NCI-H1694 treated with DMSO at 0.1 percent for 48 hours (cell line): ENCODE measurements at places on chromosomes 6 and 20.

- no peak for DNase-seq
Observed at GRCh38 chr20:10522328-10522727, 87.2 kb downstream of the SLX4IP start.

GRCh38 chr6:134607411-134607810 lies 289.5 kb upstream of the SGK1 start:
- no peak for DNase-seq

DNA sequence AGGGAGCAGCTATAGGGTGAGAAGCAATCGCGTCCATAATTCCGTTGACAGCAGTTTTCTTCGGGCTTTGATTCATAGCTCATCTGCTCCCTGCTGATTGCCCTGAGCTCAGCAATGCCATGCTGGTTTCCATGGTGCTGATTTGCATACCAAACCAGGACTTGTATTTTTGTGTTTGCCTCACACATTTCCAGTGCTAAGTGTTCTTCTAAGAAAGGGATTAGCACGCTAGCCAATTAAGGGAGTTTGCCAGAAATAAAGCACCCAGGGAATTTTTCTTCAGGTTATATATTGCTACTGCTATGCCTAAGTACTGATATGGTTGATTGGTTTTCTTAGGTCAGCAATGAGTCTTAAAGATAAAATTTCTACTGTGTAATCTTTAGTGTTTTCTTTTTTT lies 177.6 kb downstream of the PLCB1 start:
- no peak for DNase-seq

- no peak for DNase-seq
Observed at GRCh38 chr6:159535656-159536350, 157.2 kb downstream of the SOD2 start.

DNA sequence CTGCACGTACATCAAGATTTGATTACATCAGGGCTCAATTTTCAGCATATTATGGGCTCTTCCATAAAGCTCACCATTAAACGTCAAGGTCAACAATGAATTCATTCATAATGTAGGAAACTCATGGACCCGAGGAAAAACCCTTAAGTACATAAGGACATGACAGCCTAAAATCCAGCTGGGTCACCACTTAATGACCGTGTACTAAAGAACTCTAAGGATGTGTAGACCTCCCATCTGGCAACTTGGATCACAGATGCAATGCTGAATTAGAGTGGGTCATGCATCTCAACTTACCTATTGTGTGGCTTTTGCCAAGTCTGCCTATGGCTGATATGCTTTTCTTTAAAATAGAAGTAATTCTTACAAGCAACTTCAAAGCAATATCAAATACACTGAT lies 26.7 kb upstream of the DEFB112 start:
- DNase-seq, result no peak

GRCh38 chr6:43789447-43789846 lies 19.4 kb downstream of the VEGFA start:
- DNase-seq, result no peak

DNA sequence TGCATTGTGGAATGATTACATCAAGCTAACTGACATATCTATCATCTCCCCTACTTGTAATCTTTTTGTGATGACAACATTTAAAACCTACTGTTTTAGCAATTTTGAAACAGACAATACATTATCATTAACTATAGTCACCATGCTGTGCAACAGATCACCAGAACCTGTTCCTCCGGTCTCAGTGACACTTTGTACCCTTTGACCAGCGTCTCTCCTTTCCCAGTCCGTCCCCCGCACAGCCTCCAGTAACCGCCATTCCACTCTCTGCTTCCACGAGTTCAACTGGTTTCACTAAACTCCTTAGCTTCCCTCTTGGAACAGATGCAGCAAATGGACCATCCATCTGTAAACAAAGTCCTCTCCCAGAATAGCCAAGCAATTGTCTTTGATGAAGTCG lies 21.8 kb downstream of the LRP11 start:
- no peak for DNase-seq

GRCh38 chr6:154830771-154831170 lies 97.6 kb downstream of the SCAF8 start:
- DNase-seq, result peak; percentile 9

- no peak for DNase-seq
Observed at GRCh38 chr6:3293271-3294155, 34.8 kb downstream of the PSMG4 start.

DNA sequence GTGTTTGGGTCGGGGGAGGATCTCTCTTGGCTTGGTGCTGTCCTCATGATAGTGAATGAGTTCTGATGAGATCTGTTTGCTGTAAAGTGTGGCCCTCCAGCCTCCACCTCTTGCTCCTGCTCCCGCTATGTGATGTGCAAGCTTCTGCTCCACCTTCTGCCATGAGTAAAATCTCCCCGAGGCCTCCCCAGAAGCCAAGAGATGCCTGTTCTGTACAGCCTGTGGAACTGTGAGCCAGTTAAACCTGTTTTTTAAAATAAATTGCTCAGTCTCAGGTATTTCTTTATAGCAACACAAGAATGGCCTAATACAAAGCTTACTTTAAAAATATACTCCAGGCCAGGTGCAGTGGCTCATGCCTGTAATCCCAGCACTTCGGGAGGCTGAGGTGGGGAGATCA lies 11.3 kb upstream of the CCNC start:
- no peak for DNase-seq

DNA sequence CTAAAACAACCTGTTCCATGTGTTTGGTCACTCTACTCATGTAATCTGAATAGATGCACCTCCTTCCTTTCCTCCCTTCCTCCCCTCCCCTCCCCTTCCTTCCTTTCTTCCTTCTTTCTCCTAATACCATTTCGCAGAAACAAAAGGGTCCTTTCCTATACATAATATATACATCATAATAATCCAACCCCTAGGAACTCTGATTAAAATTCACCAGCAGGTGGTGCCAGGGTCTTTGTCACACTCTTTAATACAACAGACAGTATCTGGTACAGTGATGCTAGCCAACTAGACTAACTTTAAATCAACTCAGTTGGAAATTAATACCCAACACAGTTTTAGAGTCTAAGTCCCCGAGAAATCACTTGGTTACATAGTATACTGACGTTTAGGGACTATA lies 181.2 kb upstream of the SHLD1 start:
- peak; percentile 73 for DNase-seq

GRCh38 chr6:51266604-51267003 lies 447.9 kb downstream of the TFAP2B start:
- DNase-seq, result no peak

DNA sequence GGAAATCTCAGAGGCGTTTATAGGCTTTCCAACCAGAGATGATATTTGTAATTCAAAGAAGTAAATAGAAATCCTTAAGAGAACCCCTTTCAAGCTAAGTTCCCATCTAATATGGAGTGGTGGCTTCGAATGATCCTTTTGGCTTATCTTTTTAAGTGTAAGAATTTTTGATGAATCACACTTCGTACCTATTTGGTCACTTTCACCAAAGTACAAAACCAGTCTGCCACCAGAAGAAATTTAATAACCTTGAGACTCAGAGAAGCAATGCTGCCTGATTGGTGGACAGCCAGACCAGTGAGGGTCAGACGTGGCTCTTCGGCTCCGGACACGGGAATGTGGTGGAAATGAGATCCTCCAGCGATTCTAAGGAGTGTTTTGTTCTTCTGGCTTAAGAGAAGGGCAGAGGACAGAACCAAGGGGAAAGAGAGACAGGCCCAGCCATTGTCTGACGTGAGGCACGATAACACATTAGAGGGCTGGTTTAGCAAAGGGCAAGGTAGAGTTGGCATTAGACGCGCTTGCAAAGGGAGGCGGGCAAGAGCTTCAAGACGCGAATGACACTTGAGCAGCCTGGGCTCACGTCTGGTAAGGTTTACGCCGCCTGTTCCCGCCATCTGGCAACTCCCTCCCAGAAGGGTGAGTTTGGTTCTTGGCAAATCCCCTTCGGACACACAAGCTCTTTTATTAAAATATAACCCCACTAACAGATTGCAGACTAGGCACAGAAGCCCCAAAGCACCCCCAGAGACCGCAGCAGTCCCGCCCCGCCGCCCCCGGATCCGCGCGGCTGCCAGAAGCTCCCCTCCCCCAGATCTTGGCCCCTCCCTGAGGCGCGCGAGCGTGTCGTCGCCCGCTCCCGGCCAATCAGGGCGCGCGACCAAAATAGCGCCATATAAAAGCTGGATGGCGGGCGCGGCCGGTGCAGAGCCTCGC lies 50.0 kb upstream of the EZR start:
- DNase-seq, result peak; percentile 81

GRCh38 chr6:119209452-119210205 lies 131.2 kb upstream of the FAM184A start:
- DNase-seq, result no peak

DNA sequence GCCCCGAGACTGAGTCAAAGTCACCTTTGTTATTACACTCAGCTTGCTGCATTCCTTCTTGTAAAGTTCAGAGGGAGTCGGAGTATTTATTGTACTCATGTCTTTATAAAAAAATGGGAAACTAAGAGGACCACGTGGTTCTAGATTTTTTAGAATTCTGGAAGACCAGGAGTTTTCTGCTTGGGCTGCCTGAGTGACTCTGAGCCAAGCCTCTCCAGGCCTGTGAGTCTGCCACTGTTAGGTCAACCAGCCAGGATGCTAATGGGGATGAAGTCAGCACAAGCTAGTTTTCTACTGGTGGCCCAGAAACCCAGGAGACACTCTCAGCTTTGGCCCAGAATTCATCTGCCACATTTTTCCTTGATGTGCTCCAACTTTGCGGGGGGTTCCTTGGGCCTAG lies 453.5 kb upstream of the SULF2 start:
- no peak for DNase-seq

- no peak for DNase-seq
Observed at GRCh38 chr20:63587776-63588591, 13.9 kb upstream of the HELZ2 start.

GRCh38 chr6:37695273-37695672 lies 2.4 kb downstream of the MDGA1 start:
- no peak for DNase-seq

DNA sequence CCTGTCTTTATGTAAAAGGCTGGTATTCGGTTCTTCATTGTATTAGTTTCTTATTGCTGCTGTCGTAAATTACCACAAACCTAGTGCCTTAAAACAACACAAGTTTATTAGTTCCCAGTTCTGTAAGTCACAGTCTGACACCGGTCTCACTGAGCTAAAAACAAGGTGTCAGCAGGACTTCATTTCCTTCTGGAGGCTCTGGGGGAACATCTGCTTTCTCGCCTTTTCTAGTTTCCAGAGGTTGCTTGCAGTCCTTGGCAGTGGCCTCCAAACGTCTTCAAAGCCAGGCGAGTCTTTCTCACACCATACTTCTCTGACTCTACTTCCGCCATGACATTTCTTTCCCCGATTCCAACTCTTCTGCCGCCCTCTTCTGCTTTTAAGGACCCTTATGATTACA lies 43.0 kb upstream of the ZFAND3 start:
- no peak for DNase-seq

DNA sequence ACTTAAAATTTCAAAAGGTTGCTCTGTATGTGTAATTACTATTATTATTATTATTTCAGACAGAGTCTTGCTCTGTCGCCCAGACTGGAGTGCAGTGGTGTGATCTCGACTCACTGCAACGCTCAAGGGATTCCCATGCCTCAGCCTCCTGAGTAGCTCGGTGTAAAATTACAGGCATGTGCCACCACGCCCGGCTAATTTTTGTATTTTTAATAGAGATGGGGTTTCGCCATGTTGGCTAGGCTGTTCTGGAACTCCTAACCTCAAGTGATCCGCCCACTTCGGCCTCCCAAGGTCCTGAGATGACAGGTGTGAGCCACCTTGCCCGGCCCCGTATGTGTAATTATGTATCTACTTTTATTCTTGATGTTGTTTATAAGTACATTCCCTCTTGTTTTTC lies 65.3 kb upstream of the ZNF217 start:
- no peak for DNase-seq

- DNase-seq, result no peak
Observed at GRCh38 chr6:126266664-126267063, 73.3 kb upstream of the CENPW start.

DNA sequence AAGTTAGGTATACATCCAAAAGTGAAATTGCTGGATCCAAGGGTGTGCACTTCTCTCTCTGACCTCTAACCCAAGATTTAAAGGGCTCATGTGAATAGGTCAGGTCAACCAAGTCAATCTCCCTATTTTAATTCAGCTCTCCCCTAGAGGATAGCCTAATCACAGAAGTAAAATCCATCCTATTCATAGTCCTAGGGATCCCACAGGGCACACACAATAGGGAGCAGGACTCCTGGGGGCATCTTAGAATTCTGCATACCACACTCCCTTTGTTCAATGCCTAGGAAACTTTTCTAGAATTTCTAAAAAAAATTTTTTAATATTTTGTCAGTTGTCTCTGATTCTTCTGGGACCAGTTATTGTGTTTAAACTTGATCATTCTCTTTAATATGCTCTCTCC lies 35.1 kb downstream of the CST9L start:
- DNase-seq, result no peak

- DNase-seq, result no peak
Observed at GRCh38 chr20:44610313-44610962, 28.1 kb downstream of the PKIG start.

GRCh38 chr20:34626992-34627391 lies 49.9 kb downstream of the PIGU start:
- no peak for DNase-seq

- no peak for DNase-seq
Observed at GRCh38 chr6:131858765-131859415, 51.1 kb downstream of the ENPP1 start.

GRCh38 chr6:35698858-35699257 lies 10.1 kb upstream of the FKBP5 start:
- no peak for DNase-seq

- no peak for DNase-seq
Observed at GRCh38 chr20:6767126-6767535, 355 bp upstream of the BMP2 start.

GRCh38 chr6:142236691-142237090 lies 65.1 kb upstream of the ADGRG6 start:
- DNase-seq, result no peak

DNA sequence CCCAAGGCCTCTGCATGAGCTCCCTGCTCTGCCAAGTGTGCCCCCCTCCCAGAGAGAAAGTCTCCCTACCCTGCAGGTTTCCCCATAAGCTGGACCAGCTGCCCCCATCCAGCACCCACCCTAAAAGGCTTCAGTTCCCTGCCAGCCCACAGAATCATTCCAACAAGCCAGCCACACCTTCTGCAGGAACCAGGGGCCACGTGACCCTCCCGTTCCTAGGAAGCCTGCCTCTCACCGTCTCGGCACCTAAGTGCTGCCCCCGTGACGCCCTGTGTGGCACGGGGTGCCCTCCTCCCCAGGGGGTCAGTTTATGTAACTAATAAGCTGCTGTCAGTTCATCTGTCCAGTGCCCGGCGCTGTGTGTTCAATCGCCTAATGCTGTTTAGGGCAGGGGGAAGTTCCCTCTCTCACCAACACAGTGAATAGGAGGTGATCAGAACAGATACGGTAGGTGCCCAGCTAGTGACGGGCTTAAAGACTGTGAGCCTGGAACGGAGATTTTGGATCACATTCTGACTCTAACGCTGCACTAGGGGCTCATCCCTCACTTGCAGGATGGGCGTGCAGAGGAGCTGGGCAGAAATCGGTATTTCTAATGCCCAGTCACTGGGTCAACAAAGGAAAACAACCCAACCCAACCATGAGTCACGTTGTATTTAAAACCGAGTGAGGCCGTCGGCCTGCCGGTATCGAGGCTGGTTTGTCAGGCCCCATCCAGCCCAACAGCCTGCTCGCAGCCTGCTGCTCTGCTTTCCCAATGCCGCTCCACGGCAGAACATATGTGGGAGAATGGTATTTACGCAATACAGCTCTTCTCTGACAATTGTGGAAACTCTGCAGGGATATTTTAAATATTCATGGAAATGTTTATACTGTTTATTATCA lies 56.0 kb downstream of the RAMACL start:
- DNase-seq, result no peak
